ENCODE measurements at places on chromosomes 3 and 15. TPM values are rescaled to one million over a fixed set of nuclear protein-coding genes. Genes with fewer than 3 reads are reported as not detected.

GRCh38 chr3:18735005-18735404 lies 309.9 kb upstream of the SATB1 start:
- no peak for DNase-seq

Gene SNUPN
- 23.4 TPM for total RNA-seq

Gene ZNF774
- 0.55 TPM for total RNA-seq

DNA sequence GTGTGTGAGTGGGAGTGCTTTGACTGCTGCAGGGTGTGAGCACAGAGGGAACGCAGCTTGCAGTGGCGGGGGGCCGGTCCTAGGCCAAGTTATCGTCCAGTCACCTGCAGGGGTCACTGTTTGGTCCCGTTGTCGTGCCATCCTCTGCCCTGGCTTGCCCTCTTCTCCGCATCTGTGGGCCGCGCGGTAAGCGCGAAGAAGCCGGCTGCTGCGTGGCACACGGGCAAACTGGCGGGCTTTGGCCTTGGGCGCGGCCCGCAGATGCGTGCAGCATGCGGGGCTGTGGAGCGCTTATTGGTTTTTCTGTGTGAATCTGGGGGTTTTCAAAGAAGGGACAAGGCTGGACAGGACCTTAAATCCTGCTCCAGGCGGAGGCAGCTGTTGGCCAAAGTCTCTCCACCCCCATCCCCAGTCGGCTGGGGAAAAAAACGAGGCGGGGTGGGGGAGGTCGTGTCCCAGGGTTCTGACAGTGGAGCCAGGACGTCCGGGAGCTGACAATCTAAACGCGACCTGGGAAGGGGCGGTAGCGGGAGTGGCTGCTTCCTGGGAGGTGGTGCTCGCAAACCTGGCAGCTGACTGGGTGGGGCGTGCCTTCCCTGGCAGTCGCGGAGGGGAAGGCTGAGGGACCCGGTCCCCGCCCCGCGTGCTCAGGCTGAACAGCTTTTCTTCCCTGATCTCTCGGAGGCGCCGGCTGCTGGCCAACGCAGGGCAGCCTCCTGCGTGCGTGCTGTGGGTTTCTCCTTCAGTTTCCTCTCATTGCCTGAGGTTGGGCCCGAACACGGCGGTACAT lies 39.7 kb upstream of the VEPH1 start:
- DNase-seq, result peak; percentile 81

GRCh38 chr3:46671541-46672348 lies 21.7 kb downstream of the ALS2CL start:
- peak; percentile 29 for DNase-seq

- DNase-seq, result no peak
Observed at GRCh38 chr3:159077860-159078259, 276.0 kb downstream of the MFSD1 start.

Gene EEF1AKMT4
- 15.2 TPM for total RNA-seq

GRCh38 chr15:57462381-57462780 lies 86.1 kb downstream of the CGNL1 start:
- DNase-seq, result no peak

Gene LRRN1
- 22.6 TPM for total RNA-seq
